ENCODE measurements at places on chromosomes 5 and 9.

GRCh38 chr5:15203376-15203775 is 296.6 kb upstream of the FBXL7 start:
- no peak for DNase-seq

DNA sequence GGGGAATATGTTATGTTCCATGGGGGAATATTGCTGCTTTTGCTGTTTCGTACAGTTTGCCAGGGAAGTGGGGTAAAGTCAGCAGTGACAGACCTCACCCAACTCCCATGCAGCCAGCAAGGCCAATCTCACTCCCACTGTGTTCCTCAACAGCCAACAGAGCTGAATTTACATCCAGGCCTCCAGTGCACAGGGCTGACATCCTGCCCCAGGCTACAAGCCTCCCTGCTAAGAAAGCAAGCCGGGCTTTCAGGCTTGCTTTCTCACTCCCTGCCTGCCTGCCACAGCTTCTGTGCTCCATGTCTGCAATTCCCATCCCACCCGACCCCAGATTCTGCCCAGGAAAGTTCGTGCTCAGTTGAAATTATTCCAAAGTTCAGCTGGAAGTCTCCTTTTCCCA is 25.5 kb upstream of the SNCAIP start:
- DNase-seq = no peak

DNA sequence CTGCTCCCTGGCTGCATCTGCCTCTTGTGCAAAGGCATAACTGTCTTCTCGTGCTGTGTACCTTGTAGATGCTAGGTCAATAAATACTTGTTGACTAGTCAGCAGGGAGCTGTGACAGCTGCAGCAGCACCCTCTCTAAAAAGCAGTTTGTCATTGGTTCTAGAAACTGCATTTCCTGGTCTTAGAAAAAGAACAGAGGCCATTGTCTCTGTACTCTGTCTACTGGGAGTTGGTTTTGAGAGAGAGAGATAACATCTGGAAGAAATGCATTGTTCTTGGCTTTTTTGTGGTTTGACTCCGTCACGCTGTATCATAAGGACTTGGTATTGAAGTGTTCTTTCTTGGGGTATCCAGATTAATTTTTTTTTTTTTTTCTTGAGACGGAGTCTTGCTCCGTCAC is 32.3 kb downstream of the SH3GLB2 start:
- DNase-seq = no peak

DNA sequence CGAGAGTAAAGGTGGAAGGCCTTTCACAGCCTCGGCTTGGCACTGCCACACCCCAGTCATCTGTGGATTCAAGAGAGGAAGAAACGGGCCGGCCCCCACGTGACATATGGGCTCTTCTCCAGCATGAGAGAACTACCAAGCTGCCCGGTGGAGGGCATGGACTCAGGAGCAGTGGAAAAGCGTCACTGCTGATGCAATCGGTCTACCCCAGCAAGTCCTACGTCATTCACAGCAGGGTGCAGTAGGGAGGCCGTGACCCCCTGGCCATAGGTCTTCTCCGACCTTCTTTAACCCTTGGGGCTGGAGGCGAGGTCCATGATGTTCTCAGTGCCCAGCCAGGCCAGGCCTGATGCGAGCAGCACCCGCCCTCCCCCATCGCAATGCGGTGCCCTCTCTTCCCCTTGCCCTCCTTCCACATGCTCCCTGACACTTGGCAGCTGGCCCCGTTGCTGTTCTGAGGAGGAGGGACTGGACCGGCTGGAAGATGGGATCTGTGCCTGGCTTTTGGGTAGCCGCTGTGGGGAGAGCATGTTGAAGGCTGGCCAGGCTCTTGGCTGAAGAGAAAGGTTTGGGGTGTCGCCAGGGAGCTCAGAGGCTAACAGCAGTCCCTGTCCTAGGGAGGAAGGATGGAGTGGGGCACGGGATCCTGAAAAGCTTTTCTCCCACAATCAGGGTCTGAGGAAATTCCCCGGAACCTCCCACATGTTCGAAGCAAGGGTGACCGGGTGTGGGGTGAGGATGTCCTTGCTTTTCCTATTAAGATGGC is 89.8 kb downstream of the LIFR start:
- no peak for DNase-seq

- DNase-seq = no peak
These were observed 147.4 kb upstream of the RPS23 start for GRCh38 chr5:82425591-82425990.

DNA sequence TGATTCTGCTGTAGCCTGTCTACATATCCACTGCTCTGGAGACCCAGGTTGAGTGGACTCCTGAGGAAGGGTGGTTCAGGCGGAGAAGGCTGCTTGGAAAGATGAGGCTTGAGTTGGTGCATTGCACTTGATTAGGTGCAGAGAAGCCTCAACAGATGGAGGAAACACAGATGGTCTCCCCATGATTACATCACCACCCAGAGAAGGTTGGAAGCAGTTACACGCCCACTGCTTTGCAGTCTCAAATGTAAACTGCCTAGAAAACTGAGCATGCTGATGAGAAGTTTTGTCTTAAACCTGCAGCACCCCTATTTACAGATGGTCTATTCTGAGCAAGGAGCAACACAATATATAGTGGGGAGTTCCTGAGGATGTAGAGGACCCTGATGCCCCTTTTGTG is 266.6 kb downstream of the PIK3R1 start:
- DNase-seq = no peak

- no peak for DNase-seq
These were observed 750.9 kb downstream of the MAT2B start for GRCh38 chr5:164256351-164256750.

GRCh38 chr5:140420665-140421361 is 19.2 kb downstream of the ANKHD1 start:
- no peak for DNase-seq

DNA sequence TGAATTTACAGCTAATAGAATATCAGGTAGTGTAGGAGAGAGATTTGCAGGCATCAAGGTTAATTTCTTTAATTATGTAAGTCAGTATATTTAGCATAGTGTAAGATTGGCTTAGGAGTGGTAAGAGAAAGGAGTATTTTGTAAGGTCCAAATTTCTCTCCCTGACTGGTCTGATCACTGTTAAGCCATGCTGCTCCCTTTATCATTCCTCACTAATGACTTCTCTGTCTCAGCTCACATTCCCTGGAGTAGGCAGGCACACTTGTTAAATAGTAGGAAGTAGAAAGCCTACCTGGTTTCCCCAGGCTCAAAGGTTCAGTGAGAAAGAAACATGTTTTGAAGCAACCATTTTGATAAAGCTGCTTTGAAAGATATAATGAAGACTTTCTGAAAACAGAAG is 90.7 kb downstream of the SMIM15 start:
- no peak for DNase-seq

DNA sequence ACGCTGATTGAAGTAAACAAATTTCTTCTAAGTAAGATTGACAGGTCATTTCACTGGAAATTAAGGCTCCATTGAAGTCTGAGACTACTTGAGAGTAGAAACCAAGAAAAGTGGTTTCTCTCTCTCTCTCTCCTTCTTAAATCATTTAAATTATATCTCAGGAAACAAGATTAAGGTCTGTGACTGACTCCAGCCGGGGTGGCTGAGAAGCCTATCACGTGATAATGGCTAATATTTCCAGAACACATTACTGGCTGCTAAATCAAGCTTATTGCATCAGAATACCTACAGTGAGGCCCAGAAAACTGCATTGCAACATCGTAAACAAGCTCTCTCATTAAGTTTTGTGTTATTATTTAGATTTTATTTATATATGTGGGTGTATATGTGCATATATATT is 88.4 kb downstream of the PTCD2 start:
- no peak for DNase-seq

- DNase-seq = no peak
These were observed 124.2 kb upstream of the TNPO1 start for GRCh38 chr5:72692231-72692637.

Data from activated naive CD8-positive, alpha-beta T cell treated with anti-CD3 and anti-CD28 coated beads, Interleukin-2, amount 50 U/mL, for 16 hours (primary cell).